Fibroblast of gingiva (primary cell): ENCODE measurements at places on chromosomes 13 and 19.

DNA sequence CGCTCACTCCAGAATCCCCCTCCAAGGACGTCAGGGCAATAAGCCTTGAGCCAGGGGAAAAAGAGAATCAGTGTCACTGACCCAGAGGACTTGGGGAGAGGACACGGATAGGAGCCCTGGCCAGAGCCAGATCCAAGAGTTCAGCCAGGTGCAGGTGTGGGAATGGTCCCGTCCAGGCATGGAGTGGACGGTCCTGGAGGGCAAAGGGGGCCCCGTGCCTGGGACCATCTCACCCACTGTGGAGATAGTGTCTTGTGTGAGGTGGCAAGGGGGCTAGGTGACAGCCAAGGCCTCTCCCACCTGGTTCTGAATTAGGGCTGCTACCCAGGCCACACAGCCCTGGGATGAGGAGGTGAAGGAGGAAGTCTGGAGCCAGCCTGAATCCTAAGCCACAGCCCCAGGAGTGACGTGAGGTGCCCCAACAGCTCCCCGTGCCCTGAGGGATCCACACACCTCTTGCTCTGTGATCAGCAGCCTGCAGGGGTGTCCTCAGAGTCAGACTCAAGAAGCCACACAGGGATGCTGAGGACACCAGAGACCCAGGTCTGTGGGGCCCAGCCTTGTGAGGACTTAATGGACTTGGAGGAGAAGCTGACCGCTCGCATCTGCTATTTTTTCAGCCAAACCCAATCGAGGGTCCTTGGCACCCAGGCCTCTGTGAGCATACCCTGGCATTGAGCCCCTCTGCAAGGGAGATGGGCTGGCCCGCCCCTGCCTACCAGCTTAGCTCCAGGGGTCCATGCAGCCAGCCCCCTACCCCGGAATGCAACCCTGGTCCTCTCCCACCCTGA is 16.4 kb upstream of the ZNF14 start:
- DNase-seq = no peak

DNA sequence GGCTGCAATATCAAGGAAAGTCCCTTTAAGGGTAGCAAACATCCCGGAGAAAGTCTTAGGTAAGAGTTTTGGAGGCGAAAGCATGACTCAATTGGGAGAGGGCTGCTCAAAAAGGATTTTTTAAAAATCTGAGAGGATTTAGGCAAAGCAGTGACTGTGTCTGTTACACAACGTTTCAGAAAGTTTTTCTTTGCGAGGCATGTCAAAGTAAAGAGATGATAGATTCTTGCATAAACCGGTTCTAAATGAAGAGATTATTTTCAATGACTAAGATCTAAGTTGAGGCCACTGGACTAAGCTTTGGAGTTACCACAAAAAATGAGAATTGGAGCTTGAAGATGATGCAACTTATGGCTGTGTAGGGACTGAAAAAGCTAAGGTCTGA is 43.7 kb upstream of the ENOX1 start:
- DNase-seq = peak; percentile 87

DNA sequence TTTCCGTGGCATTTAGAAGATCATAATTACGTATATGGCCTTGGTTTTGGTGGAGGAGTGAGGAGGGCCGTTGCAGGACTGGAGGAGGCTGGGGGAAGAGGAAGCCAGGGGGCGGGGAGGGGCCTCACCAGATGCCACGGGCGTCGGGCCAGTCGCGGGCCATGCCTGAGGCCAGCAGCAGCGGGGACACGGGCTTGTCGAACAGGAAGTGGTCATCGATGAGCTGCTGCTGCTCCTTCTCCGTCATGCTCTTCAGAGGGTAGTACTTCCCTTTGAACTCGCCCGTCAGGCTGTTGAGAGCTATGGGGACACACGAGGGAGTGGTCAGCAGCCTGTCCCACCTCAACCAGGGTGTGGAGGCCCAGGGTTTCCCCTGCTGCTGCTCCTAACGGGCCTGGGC is 11.1 kb downstream of the CKM start:
- no peak for DNase-seq

DNA sequence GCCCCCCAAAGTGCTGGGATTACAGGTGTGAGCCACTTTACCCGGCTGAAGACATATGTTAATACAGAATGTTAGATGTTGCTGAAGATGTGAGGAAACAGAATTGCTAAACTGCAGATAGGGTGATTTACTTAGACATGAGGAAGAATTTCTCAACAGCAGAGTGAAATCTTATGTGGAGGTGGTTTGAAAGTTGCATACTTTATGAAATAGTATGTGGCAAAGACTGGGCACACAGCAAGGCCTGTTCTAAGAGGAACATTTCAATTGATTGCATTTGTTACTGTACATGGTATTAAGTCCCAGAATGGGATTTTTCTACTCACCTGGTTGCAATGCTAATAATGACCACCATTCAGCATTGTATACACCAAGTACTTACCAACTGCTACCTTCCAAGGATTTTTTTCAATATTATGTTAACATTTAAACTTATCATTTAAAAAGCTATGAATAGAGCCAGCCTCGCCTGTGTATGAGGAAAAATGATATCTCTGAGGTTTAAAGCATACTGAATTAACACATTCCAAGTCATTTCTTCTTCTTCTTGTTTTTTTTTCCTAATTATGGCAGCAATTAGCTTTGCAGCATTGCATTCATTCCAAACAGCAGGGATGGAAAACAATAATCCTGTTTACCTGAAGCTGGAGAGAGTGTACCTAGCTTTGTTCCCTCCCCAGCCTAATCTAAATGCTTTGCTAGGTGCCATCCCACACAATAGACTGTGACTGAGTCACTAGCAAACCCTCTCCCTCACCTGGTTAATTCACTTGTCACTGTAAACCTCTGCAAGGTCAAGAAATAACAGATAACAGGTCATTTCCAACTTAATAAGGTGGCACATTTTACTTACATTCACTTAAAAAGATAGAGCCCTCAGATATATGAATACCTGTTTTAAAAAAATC is 19.4 kb upstream of the KLF5 start:
- DNase-seq = peak; percentile 44

DNA sequence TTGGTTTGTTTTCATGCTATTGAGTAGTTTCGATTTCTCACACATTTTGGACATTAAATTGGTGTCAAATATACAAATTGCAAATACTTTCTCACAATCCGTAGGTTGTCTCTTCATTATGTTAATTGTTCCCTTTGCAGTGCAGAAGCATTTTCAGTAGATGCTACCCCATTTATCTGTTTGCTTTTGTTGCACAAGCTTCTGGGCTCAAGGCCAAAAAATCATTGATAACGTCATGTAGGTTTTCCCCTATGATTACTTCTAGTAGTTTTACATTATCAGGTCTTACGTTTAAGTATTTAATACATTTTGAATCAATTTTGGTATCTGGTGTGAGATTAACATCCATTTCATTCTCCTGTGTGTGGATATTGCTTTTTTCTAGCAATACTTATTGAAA is 14.0 kb upstream of the ZNF347 start:
- DNase-seq = no peak

- no peak for DNase-seq
These were observed 2.6 kb upstream of the RYR1 start for GRCh38 chr19:38430931-38431330.

DNA sequence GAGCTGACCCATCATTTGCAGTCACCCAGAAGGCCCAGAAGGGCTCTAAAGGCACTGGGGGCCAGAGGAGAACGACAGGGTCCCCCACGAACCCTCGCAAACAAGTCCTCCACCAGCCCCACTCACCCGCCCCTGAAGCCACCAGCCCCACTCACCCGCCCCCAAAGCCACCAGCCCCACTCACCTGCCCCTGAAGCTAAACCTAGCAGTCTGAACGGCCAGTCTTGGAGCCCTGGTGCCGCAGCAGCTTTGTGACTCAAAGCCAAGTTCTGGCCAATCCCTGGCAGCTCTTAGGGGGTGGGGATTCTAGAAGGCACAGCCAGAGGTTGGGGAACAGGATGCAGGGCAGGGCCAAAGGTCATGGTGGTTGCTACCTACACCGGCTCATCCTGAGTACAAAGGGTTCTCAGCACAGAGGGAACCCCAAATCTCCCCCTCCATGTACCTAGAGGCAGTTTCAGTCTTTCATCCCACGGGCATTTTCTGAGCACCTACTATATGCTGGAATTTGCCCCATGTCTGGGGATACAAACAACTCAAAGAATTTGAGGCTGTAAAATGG is at the start of gene IQCN:
Gene IQCN, minus strand, starts transcription at position 234 of the 562 bp plus-strand sequence. CDS start 4,974 bp downstream, outside the sequence.
- peak; percentile 59 for DNase-seq

- DNase-seq = no peak
These were observed 459 bp downstream of the PCDH20 start for GRCh38 chr13:61415058-61415721.

DNA sequence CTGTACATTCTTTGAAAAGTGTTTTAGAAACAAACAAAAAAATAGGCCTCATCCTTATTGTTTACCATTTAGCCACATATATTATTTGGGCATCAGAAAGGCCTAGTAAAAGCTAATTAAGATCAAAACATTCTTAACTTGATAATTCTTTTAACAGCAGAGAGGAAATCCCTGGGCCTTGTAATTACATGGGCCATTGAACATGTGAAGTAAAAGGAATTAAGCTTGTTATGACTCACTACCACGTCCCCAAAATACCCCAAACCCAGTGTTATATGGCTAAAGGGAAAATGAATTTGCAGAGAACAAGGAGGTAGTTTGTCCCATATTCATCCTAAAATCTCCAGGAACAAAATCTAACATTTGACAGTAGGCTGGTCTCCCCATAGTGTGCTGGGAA is 439.8 kb downstream of the ITGBL1 start:
- DNase-seq = no peak

DNA sequence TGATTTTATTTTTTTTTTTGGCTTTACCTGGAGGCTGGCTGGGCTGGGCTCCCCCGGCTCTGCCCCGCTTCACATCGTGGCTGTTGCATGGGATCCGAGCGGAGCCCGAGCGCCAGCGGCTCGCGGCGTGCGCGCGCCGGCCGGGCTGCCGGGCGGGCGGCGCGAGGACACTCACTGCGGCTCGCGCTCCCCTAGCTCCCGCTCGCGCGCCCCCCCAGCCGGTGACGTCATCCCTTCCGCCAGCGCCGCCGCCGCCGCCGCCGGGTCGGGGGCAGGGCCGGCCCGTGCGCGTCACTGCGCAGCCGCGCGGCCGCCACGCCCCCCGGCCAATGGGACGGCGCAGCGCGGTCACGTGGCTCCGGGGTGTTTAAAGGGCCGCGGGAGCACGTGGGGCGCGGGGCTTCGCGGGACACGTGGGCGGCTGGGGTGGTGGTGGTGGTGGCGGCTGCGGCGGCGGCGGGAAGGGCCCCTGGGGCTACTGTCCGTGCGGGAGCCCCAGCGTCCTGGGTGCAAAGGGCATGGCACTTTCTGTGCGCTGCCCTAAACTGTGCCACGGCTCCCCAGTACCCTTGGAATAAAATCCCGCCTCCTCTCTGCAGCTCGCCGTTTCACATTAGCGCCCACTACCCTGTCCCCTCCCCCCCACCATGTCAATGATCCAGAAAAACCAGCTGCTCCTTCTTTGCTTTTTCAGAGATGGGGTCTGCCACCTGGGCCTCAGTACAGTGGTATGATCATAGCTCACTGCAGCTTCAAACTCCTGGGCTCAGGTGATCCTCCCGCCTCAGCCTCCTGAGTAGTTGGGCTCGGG is at the start of gene PTPRS:
Gene PTPRS, minus strand, starts transcription at position 176 of the 811 bp plus-strand sequence. CDS start 54,672 bp downstream, outside the sequence.
- DNase-seq = peak; percentile 63

- DNase-seq = no peak
These were observed 222.6 kb upstream of the KLHL1 start for GRCh38 chr13:70330697-70331361.
